ENCODE measurements at places on chromosomes 7 and 10.

DNA sequence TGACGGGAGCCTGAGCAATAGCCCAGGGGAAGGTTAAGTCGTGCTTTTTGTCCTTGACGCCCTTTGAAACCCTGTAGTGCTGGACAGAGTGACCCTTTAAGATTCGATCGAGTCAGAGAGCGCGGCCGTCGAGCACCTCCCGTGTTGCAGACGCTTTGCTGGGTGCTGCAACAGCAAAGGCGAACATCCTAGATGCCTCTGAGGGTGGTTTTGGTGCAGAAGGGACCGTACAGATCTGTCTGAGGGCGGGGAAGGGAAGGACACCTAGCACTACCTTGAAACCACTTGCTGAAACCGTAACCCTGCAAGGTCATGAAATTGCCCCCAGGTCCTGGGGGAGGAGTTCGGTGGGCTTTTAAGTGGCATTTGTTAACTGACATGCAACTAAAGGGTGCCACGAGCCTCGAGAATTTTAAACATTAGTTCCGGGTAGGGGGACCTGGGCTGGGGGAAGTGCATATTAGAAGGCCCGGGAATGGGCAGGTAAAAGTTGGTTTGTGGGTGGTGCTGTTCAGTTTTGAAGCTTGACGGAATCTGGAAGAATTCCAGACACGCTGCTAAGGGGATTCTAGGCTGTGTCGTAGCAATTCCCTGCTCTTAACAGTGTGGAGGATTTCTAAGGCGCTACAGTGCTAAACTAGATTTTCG, 786 bp downstream of the ATP5F1C start:
- no peak for DNase-seq

GRCh38 chr7:28258240-28258639, 77.6 kb upstream of the JAZF1 start:
- DNase-seq = no peak

DNA sequence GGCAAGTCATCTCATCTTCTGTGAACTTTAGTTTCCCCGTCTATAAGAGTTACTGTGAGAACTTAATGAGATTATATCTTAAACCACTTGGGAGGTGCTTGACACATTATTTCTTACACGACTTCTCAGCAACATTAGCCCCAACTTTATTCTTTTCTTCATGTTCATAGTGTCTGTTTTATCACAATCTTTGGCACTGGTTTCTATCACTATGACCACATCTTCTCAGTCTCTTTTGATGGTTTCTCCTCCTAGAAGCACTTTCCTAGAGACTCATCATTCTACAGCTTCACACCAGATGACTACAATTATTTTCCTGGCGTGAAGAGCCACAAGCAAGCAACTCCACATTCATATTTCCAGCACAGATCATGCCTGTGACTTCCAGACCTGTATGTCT, 26.5 kb upstream of the BET1 start:
- DNase-seq = no peak

DNA sequence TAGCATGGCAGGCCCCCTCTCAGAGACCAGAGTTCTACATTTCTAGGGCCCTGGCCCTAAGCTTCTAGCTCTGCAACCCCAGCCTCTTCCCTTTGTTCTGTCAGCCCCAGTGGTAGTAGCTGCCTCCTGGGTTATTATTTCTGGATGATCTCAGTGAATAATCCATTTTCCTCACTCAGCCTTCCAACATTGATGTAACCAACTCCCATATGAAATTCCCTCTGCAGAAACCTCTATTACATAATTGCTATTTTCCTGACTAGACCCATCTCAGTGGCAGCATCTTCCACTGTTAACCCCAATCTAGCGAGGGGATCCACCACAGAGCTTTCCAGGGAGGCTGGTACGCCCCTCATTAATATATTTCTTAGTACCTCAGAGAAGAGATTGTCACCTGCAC, 49.8 kb downstream of the FHIP2A start:
- DNase-seq = no peak

DNA sequence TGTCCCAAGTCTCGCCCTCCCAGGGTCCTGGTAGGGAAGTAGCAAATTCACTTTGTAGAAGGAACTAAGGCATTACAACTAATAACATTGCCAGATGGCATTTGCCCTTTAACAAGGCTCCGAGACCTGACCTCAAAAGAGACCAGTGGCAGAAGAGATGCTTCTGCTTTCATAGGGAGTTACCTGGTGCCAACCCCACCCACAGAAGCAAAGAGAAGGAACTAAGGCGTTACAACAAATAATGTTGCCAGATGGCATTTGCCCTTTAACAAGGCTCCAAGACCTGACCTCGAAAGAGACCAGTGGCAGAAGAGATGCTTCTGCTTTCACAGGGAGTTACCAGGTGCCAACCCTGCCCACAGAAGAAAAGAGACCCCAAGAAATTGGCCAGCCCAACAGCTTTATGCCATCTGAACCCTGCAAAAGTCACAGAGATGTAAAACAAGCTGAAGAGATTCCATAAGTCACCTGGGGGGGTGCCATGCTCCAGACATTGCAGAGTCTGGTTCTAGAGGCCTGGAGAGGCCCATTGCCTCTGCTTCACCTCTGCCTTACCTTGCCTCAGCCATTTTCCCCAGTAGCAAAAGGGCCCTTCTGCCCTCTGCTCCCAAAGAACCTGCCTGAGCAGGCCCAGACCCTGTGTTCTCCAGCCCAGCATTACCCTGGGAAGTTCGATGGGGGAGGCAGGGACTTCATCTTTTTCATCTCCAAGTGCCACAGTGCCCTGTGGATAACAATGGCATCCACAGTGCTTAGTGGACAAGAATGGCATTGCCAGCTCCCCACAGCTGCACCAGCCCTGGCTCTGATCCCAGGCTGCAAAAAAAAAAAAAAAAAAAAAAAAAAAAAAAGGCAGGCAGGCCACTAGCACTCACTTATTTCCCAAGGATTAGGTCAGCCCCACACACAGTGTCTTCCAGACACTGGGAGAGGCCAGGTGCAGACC, 179.5 kb upstream of the PLXNA4 start:
- DNase-seq = no peak

DNA sequence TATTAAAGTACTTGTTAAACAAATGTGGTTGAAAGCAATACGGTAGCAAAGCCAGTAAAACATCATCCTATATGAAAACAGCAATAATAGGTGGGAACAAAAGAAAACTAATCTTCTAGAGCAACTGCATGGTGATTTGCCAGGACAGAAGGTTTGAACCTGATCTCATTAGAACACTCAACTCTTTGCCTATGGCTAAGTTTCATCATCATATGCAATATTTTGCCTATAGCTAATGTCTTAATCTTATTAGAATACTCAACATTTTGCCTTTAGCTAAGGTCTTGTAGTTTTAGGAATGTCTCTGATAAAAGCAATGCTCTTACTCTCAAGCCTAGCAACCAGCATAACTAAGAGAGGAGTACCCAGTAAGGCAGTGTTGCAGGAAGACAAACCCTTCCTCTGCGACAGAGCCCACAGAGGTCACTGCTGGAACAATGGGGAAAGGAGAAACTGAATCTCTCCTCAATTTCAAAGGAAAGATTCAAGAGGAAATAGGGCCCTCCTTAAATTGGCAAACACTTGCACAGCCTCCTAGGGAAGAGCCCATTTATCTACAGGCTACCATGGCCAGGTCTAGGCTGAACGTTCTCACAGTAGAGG, 38.3 kb downstream of the CADPS2 start:
- no peak for DNase-seq

- no peak for DNase-seq
These were observed 48.3 kb upstream of the FAM171A1 start for GRCh38 chr10:15419279-15419874.

DNA sequence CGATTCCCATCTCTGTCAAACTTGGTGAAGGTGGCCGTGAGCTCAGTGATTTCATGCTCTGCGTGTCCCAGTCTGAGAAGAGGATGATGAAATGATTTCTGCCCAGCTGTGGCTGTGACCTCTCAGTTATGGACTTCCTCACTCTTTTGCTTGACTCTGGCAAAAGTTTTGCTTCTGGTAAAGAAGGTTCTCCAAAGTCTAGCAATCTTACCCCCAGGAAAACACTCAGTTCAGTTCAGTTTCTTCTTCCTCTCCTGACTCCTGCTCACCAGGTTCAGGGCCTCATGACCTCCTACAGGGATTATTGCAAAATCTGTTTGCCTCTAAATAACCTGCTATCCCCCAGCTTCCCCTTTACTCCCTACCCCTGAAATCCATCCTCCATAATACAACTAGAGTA, 4.9 kb upstream of the BLOC1S2 start:
- no peak for DNase-seq

DNA sequence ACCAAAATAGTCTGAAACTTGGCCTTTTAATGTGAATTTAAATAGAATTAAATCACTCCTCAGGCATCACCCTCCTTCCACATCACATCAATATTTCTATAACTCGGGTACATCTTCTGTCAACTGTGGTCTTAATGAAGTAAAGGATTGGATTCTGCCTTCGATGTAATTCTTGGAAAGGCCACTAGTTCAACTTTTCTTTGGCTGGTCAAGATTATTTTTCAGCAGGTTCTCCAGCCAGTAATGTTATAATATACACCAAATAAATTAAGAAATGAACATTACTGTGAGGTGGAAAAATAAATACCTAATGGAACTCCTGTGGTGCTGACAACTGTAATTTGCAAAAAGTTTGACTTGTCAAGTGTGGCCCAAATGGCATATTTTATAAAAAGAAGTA, 9.7 kb upstream of the SLC16A9 start:
- DNase-seq = no peak

GRCh38 chr7:17940302-17940883, at the start of gene SNX13:
Gene SNX13 (minus strand): TSS chr7:17940494. CDS start chr7:17940295, 199 bp downstream.
- peak; percentile 84 for DNase-seq

- no peak for DNase-seq
These were observed 11.5 kb downstream of the SCRN1 start for GRCh38 chr7:29977886-29978651.

DNA sequence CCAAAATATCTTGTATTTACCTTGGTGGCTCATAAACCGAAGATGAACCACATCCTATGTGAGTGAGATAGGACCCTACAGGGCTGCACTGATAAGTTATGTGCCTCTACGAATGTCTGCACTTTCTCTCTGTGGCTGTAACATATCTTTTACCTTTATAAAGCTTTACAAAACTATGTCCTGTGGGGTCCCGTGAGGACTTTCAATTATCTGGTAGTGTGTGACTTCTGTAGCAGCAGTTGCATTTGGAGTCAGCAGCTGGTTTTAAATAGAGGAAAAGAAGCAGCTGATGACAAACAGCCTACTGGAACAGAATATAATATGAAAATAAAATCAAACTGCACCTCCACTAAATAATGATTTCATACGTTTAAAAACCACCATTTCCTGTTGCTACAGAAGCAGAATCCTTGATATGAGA, 222.4 kb upstream of the GNAI1 start:
- DNase-seq = no peak

- no peak for DNase-seq
These were observed 116.8 kb downstream of the HIPK2 start for GRCh38 chr7:139661043-139661440.

- no peak for DNase-seq
These were observed 636.8 kb upstream of the GRM3 start for GRCh38 chr7:86006909-86007308.

GRCh38 chr10:114694752-114695151, 36.7 kb upstream of the ABLIM1 start:
- DNase-seq = no peak

- DNase-seq = no peak
These were observed 191.4 kb upstream of the SVIL start for GRCh38 chr10:29826221-29826620.

GRCh38 chr10:98636921-98637329, 190.2 kb upstream of the HPS1 start:
- no peak for DNase-seq

DNA sequence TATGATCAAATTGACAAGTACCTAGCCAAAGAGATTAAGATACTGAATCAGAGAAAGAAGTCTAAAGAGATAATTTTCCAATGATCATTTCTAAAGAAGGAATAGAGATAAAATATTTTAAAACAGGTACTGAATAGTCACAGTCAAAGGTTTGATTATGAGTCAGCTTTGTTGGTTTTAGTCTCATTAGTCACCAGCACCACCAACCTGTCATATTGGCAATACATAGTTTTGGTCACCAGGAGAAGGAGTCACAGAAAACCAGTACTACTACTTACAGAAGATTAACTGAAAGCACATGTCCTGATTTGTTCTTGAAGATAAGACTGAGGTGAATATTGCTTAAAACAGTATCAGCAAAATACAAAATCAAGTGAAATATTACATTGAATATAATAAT, 34.6 kb downstream of the ZEB1 start:
- no peak for DNase-seq

GRCh38 chr7:14184292-14184864, 194.9 kb upstream of the ETV1 start:
- no peak for DNase-seq

GRCh38 chr7:7563813-7564212, 2.9 kb upstream of the MIOS start:
- no peak for DNase-seq

- DNase-seq = no peak
These were observed 3.2 kb upstream of the MRPS24 start for GRCh38 chr7:43872406-43873110.

DNA sequence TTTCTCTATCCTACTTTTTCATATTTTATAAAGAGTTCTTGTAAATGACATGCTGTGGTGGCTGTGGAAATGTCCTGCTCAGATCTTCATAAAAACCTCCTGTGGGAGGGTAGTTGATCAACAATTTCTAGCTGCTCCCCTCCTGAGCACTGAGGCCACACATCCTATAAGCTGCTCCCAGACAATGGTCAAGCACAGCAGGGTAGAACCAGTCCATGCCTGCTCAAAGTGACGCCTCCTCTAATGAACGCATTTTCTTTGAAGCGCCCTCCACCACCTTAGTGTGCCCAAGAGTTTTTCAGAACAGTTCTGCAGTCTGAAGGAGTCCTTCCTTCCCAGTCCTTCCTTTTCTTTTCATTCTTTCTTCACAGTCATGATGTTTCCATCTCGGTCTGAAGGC, 298.6 kb upstream of the CACNA2D1 start:
- no peak for DNase-seq

DNA sequence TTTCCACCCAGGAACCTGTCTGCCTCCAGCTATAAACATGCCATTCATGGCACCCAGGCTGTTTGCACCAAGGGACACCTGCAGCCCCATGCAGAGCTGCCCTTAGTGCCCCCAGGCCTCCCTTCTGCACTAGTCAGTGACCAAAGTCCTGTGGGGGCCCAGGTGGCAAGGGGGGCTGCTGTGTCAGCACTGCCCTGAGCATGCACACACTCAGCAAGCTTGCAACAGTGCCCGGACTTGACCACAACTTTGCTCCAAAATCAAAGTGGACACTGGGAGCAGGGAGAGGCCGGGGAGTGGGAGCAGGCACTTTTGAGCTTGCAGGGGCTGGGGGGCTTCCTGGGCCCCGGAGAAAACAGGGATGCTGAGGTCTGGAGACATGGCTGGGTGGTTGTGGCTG, 192.9 kb upstream of the MBL2 start:
- DNase-seq = no peak
